ENCODE measurements at places on chromosomes 2 and 18. TPM values are rescaled to one million over a fixed set of nuclear protein-coding genes. Genes with fewer than 3 reads are reported as not detected.
A peak's percentile ranks its signal among the peaks of the same experiment; 100 is the strongest.

DNA sequence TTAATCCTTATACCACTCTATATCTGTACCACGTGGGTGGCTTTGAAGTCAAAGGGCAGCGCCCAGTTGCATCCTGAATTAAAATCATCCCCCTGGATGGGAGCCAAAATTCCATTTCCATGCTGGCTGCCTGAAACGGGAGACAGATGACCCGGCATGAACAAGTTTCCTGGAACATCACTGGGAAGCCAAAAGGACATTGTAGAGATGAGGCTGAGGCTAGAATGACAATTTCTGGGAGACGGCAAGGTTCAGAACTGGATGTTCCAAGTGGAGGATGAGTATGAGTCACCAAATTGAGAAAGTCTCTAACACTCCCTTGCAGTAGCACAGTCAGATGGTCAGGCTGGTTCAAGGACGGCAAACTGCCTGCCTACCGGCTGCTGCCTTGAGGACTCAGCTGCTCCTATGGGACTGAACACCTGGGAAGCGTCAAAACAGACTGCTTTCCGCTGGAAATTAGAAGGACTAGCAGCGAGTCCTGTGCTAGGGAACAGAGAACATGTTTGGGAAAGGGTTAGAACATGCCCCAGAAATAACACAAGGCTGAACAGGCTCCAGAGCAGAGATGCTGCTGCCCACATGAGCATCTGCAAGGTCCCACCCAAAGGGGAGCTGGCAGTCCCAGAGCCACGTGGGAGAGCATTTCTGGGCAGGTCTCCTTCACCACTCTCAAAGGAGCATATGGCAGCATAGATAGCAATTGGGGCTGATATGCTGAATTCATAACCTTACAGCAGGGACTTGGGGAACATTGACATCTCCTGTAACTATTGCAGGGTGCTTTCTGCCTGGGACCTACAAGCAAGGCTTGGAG, 32.0 kb downstream of the YPEL5 start:
- peak; percentile 92 for DNase-seq

GRCh38 chr18:10900435-10900834, 248.9 kb downstream of the PIEZO2 start:
- DNase-seq, result no peak

GRCh38 chr2:233053928-233054784, 6.0 kb upstream of the INPP5D start:
- DNase-seq, result peak; percentile 49

- no peak for DNase-seq
Observed at GRCh38 chr2:167059173-167059572, 170.9 kb downstream of the XIRP2 start.

PKP4 gene
- total RNA-seq, result 43.7 TPM

Data from dermis microvascular lymphatic vessel endothelial cell (primary cell).